ENCODE measurements at places on chromosomes 1 and 21. TPM values are rescaled to one million over a fixed set of nuclear protein-coding genes. Genes with fewer than 3 reads are reported as not detected.

The DESI2 gene
- polyA plus RNA-seq, result 43.5 TPM

The SELP gene
- polyA plus RNA-seq, result 2.8 TPM

The OR2AK2 gene
- polyA plus RNA-seq, result not detected

The AIM2 gene
- not detected for polyA plus RNA-seq

The TNFRSF18 gene
- 0.43 TPM for polyA plus RNA-seq

The GPR25 gene
- polyA plus RNA-seq, result 0.09 TPM

The GCSAML gene
- 1.5 TPM for polyA plus RNA-seq

The EVI5 gene
- 22.0 TPM for polyA plus RNA-seq

The ADAMTS1 gene
- polyA plus RNA-seq, result 94.8 TPM

The SLFNL1 gene
- 0.23 TPM for polyA plus RNA-seq

Data from renal cortex interstitium (tissue), 15 donors.